ENCODE measurements at places on chromosomes 5 and 9.

DNA sequence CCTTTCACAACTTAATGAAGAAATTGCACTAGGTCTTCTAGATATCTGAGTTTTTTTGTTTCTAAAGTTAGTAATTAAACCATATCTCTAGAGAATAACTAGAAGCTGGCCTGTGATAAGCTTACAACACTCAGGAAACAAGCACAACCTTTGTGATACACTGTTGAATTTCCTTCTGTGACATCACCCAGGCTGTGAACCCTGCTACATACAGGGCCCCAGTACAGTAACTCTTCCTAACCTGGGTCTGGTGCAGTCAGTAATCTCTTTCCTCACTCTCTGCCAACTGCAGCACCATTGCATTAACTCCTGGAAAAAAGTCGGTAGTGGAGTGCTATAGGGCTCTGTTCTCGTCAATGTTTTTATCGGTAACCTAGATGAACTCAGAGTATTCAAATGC, 10.6 kb upstream of the IGFBPL1 start:
- no peak for DNase-seq

GRCh38 chr9:126295936-126296600, 30.6 kb upstream of the MVB12B start:
- no peak for DNase-seq

- DNase-seq = no peak
Measured at GRCh38 chr9:111034898-111035539, 3.3 kb downstream of the LPAR1 start.

GRCh38 chr9:755454-756381, 85.8 kb upstream of the DMRT1 start:
- no peak for DNase-seq

DNA sequence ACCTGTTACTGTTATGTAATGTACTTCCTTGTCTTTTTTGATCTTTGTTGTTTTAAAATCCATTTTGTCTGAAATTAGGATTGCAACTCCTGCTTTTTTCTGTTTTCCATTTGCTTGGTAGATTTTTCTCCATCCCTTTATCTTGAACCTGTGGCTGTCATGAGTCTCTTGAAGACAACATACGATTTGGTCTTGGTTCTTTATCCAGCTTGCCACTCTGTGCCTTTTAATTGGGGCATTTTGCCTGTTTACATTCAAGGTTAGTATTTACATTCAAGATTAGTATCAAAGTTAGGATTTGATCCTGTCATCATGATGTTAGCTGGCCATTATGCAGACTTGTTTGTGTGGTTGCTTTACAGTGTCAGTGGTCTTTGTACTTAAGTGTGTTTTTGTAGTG, 156.8 kb downstream of the GDNF start:
- DNase-seq = no peak

GRCh38 chr9:127780126-127780885, 1.8 kb upstream of the SH2D3C start:
- no peak for DNase-seq

DNA sequence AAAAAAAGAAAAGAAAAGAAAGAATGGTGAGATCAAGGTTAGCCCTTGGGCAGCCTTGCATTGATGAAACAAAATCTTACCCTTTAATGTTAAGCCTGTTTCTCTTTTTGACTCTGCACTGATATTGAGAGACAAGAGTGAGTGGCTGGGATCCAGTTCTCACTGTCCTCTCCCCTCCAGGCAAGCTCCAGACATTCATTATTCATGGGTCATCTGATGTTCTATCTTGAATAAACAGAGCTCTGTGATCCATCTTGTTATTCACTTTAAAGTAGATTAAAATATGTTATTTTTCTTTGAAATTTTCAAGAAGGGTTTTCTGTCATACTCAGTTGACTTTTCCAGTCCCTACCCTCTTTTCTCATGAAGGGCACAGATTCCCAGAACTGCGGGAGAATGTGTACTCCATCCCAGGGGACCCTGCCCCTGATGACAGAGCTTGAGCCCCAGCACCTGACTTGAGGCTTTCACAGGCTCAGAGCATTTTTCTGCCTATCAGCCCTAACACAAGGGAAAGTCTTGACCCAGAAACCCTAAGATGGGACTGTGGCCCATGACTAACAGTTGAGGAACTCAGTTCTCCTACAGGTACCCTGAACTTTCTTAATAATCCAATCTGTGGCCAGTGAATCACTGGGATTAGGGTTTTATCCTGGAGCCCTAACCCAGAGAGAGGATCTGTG, 24.1 kb downstream of the ACTL7B start:
- DNase-seq = no peak

DNA sequence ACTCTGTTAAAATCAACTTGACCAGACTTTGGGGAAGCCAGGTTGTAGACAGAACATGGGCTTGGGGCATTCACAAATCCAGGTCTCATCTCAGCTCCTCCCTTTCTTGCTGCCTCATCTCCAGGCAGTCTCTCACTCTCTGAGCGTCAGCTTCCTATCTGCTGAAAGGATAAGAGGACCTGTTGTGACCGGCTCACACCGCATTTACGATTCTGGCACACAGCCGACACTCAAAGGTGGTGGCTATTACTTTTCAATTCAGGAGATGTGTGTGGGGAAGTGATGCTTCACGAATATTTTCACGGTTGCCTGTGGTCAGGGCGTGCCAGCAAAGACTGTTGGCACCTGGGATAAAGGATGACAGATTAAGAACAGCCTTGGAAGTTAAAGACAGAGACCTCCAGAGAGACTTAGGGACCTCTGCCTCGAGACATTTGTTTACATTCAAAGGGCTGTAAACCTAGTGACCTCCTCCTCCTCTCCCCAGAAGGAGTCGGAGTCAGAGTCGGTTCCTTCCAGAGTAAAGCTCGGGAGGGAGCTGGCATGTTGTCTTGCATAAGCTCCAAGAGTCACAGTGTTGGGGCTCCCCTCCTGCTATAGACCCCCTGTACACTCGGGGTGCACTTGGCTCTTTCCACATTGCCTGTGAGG, 83.2 kb downstream of the AK8 start:
- no peak for DNase-seq

GRCh38 chr9:5561828-5562488, 51.6 kb downstream of the PDCD1LG2 start:
- no peak for DNase-seq

DNA sequence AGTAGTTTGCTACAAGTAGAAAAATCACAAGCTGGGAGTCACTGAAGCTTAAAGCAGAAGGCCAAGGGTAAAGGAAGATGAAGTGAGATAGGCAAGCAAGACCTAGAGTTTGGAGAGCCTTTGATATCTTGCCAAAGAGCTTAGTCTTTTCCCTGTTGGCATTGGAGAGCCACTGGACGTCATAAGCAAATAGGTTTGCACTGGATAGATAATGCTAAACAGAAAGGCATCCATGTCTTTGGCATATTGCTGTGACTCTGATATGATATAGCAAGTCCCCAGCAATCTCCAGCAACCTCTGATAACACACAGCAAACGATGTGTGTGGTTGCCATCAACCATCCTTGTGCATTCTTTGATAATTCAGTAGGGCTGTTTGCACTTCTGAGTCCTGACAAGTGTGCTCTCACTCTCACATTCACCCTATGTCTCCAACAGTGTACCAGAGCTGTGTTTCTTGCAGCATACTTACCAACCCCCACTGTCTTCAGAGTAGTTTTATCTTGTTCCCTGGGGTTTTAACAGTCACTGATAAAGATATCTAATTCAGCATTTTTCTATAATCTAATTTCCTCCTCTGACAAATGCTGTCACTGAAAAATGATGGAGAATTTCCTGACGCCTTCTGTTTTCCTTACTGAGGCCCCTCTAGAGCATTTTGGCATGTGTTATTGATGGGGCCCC, 16.9 kb upstream of the FREM1 start:
- DNase-seq = no peak

DNA sequence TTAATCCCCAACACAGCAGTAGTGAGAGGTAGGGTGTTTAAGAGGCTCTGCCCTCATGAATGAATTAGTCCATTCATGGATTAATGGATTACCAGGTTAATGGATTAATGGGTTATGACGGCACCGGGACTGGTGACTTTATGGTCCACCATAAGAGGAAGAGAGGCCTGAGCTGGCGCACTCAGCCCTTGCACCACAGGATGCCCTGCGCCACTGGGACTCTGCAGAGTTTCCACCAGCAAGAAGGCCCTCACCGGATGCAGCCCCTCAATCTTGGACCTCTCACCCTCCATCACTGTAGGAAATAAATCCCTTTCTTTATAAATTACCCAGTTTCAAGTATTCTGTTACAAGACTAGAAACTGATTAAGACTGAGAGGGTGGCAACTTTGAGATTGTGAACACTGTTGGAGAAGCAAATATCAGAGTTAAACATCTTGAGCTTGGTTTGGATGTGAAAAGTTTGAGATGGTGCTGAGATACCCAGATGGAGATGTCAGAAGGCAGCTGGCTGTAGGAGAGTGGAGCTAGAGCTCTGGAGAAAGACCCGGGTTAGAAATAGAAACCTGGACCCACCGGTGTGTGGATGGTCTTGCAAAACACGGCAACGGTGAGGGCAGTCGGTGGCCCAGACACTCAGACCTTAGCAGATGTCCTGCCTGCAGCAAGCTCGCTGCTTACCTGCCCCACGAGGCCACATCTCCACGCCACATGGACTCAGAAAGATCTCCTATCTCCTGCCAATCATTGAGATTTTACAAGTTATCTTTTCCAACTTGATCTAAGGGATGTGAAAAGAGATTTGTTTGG, 98.8 kb downstream of the HSD17B3 start:
- DNase-seq = no peak

GRCh38 chr9:94808926-94809700, 82.6 kb downstream of the AOPEP start:
- DNase-seq = no peak

- no peak for DNase-seq
Measured at GRCh38 chr9:90991953-90992352, 190.3 kb downstream of the SYK start.

- DNase-seq = no peak
Measured at GRCh38 chr5:55636177-55636576, 75.9 kb downstream of the SLC38A9 start.

GRCh38 chr5:32827981-32828380, 116.9 kb downstream of the NPR3 start:
- DNase-seq = no peak

DNA sequence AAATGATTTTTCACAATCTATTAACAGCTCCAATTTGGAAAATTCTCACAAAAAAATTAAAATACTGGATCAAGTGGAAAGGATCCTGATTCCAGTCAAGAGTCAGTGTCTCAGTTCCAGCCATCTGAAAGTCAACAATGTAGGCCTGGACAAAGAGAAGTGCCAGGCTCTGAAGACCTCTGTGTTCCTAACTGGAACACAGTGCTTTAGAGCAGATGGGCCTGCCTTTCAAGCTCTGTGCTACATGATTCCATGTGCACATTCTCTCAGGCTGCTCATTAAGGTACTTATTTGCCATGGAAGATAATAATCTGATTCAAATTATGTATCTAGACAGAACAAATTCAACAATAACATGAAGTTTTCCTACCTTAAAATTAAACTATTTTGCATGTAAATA, 30.2 kb upstream of the ALDH1A1 start:
- no peak for DNase-seq

DNA sequence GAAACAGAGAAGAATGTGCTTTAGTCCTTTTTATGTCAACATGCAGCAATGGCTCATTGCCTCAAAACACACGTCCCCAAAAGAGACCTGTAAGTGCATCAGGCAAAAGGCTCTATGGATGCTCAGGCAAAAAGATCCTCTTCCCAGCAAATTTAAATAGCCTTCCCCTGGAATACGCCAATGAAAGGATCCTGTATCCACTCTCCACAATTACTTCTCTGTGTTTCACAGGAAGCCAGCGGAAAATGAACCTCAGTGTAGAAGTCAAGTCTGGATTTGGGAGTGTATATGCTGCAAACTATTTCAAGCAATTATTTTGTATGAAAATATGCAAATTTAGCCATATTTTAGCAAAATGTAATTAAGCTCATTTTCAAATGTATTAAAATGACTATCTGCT, 217.9 kb downstream of the EPB41L4A start:
- no peak for DNase-seq

DNA sequence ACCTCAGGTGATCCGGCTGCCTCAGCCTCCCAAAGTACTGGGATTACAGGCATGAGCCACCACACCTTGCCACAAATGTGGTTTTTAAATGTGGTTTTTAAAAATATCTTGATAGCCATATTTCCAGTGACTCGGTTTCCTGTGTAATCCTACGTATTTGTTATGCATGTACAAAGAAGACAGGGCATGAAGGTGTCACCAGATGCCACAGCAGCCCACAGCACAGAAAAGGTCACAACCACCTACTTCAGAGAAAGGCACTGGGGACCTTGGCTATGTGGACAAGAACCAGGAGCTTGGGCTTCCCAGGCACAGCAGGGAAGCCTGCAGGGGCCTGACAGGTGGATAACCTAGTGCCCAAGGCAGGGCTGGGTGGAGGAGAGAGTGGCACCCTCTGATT, 38.0 kb downstream of the C9orf50 start:
- no peak for DNase-seq

DNA sequence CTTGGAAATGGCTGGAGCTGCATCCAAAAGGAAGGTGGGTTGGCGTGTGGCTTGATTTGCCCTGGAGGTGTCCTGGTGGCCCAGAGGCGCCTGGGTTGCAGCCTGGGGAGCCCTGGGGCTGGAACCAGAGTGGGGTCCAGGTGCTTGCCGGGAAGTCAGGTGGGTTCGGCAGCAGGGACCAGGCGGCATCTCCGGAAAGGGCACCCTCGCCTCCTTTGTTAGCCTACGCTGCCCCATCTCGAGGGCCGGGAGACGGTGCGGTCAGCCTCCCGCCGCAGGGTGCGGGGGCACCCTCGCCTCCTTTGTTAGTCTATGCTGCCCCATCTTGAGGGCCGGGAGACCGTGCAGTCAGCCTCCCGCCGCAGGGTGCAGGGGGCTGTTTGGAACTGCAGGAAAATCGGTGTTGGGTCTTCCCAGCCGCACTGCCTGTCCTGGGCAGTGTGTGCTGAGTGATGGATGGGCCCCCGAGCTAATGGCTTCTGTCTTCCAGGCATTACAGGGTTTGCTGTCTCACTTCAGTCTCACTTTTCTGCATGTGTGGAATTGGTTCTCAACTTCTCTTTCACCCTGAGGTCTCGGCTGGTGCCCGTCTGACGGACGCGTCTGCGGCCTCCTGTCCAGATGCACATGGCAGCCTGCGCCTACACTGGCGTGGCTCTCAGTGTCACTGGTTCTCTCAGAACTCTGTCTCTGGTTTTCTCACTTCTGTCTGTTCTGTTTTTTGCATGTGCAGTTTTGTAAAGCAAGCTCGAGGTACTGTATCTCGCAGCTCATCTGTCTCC, 139.0 kb downstream of the CACNA1B start:
- no peak for DNase-seq

Data from stimulated activated CD4-positive, alpha-beta T cell treated with anti-CD3 and anti-CD28 coated beads, Interleukin-1b, Interleukin-23, amount 100 ng/mL, for 1 hour (primary cell).